Right renal pelvis (tissue), 4 donors: ENCODE measurements at places on chromosomes 4 and X. TPM values are rescaled to one million over a fixed set of nuclear protein-coding genes. Genes with fewer than 3 reads are reported as not detected.

DNA sequence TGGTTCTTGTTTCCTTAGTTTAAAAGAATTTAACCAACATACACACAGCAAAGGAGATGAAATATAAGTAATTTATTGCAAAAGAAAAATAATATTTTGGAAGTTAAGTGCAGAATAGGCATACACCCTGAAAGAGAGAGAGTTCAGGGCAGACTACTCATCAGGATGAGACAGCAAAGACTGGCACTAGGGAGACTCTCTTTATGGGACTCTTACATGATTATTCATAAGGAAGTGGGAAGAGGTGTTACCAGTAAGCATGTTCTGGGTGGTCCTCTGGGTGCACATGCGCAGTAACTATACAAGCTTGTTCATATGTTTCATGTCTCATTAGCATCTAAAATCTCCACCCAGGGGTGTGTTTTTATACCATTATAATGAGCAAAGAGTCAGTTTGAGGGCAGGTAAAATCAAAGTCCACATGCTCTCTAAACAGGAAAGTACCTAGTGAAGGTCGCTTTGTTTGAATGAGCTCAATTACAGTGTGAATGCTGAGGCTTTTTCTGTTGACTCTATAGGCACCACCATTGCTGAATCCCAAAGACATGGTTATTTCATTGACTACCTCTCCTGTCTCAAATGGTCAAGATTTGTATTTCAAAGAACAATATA, 38.2 kb upstream of the PRDM5 start:
- no peak for DNase-seq

DNA sequence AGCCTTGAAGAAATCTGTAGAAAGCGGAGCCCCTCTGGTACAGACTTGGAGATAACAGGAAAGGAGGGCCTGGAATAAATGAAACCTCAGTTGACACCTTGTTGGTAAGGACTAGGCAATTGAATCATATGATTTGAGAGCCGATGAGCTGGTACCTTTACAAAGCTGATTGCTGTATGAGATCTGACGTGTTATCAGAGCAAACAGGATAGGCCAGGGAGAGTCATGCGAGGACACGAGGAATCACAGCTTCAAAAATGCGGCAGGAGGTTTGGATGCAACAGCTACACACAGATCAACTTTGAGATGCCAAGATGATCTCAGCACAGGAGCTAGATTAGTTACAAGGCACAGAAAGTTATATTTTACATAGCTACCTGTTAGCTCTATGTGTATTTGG, 7.4 kb upstream of the SLC10A4 start:
- no peak for DNase-seq

- no peak for DNase-seq
These were observed 837 bp downstream of the CITED1 start for GRCh38 chrX:72304877-72305276.

- DNase-seq, result no peak
These were observed 1804.3 kb upstream of the PCDH10 start for GRCh38 chr4:131344761-131345160.

GRCh38 chr4:132691668-132692067, 457.4 kb upstream of the PCDH10 start:
- no peak for DNase-seq

- no peak for DNase-seq
These were observed 16.6 kb upstream of the DDIT4L start for GRCh38 chr4:100206850-100207249.

DNA sequence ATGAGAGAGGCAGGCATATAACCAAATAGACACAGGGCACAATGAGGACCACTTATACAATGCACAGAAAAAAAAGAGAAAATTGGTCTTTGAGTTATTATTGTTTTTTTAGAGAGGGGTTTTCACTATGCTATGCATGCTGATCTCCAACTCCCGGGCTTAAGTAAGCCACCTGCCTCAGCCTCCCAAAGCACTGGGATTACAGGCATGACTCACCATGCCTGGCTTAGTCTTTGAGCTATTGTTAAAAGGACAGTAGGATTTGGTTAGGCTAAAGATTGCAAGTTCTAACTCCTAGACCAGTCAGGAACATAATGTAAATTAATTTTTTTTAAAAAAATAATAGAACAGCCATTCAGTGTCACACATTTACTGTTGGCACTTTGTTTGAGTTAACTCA, 340.1 kb downstream of the GPAT3 start:
- no peak for DNase-seq

- DNase-seq, result no peak
These were observed 367.0 kb upstream of the ATOH1 start for GRCh38 chr4:93461541-93461940.

DNA sequence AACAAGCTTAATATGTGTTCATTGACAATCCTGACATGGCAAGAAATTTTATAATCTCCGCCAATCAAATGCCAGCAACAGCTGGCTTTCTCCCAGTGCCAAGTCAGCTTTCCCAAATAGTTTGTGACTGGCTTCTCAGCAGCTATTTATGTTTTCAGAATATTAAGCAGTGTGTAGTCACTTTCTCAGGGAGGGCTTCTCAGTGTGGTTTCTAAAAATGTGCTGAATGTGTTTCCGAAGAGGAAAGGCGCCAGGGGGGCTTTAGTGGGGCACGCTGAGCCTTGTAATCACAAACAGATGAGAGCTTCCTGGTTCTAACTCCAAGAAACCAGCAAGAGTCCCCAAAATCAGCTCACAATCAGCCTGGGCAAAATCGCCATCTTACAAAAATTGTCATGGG, 258.7 kb upstream of the CPEB2 start:
- DNase-seq, result no peak

DNA sequence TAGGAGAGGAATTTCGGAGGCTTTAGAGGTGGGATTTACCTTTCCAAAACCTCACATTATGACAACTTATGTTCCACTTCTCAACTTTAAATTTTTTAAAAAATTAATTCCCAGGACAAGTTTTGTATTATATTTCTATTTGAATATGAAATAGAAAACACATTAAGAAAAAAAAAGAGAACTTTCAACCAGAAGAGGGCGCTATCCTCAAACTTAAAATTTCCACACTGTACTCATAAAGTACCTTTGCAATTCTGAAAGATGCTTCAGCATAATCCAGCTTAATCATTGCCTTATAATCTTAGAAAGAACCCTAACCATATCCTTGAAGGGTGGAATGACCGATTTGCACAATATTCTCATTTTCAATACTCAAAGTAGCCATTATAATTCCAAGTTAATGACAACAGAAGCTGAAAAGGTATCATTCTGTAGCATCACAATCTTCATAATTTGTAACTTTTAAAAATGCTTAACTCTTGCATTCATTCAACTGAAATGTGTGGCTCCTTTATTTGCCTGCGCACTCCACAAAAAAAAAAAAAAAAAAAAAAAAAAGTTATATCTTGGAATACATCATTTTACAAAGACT, 158.0 kb downstream of the KCNIP4 start:
- no peak for DNase-seq

DNA sequence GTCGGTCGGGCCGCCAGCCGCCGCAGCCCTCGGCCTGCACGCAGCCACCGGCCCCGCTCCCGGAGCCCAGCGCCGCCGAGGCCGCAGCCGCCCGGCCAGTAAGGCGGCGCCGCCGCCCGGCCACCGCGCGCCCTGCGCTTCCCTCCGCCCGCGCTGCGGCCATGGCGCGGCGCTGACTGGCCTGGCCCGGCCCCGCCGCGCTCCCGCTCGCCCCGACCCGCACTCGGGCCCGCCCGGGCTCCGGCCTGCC, 213 bp downstream of the NFKB1 start:
- DNase-seq, result no peak

- DNase-seq, result no peak
These were observed 101.5 kb upstream of the LIMCH1 start for GRCh38 chr4:41436419-41436818.

DNA sequence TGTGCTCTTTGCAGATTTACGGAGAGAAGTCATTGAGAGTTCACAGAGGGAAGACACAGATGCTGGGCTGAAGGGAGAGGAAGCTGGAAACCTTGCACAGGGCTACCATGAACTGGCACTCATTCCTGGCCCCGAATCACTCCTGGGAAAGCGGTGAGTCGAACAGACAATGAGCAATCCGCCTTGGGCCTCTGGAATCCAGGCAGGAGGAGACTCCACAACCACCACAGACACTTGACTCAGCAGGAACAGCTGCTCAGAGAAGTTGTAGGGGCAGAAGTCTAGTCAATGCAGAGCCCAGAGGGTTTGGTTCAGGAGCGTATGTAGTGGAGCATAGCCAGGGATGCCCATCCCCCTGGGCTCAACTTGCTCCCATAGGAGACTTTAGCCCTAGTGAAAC, 62.8 kb upstream of the GRIA3 start:
- DNase-seq, result no peak

GRCh38 chr4:8832113-8832915, 39.3 kb downstream of the HMX1 start:
- DNase-seq, result no peak

Gene SNCA
- 57.3 TPM for polyA plus RNA-seq

Gene SULT1B1
- 1.4 TPM for polyA plus RNA-seq

Gene P2RY10
- polyA plus RNA-seq, result 0.09 TPM

Gene ZDHHC15
- polyA plus RNA-seq, result 7.8 TPM

Gene TRAPPC11
- 34.7 TPM for polyA plus RNA-seq
